Retinal pigment epithelial cell (primary cell): ENCODE measurements at places on chromosomes 1 and 21.

GRCh38 chr1:27481994-27482620 is 7.9 kb downstream of the WASF2 start:
- DNase-seq: no peak

DNA sequence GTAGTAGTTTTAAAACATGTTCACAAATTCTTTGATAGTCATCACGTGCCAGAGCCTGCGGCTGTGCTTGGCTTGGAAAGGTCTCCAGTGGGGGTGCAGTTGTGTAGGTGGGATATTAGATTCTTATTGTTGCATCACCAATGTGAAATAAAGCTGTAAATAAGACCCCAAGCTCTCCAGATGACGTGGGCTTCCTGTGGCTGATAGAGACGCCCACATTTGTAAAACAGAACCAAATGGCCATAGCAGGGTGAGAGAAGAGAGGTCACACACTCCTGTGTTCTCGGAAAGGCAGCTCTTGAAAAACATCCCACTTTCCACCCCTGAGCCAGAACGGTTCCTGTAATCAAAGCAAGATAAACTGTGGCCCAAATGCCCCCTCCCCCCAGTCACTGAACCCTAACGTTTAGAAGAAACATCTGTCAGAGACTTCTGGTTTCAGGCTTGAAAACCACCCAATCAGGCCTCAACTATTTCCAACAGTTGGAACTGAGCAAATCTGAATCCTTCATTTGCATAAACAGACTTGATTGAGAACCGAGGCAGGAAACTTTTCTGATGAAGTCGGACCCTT is 6.6 kb upstream of the NTPCR start:
- DNase-seq: no peak

GRCh38 chr1:45043094-45043493 is 31.0 kb downstream of the UROD start:
- no peak for DNase-seq

DNA sequence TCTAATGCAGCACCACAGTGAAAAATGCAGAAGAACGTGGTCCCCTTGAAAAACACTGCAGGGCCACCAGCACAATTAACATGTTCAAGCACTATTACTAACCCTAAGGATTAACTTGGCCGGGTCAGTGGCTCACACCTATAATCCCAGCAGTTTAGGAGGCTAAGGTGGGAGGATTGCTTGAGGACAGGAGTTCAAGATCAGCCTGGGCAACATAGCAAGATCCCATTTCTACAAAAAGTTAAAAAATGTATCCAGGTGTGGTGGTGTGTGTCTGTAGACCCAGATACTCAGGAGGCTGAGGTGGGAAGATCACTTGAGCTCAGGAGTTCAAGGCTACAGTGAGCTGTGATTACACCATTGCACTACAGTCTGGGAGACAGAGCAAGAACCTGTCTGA is 2.9 kb downstream of the ARNT start:
- DNase-seq: no peak

GRCh38 chr1:151539321-151540020 is 638 bp upstream of the TUFT1 start:
- peak; percentile 99 for DNase-seq

DNA sequence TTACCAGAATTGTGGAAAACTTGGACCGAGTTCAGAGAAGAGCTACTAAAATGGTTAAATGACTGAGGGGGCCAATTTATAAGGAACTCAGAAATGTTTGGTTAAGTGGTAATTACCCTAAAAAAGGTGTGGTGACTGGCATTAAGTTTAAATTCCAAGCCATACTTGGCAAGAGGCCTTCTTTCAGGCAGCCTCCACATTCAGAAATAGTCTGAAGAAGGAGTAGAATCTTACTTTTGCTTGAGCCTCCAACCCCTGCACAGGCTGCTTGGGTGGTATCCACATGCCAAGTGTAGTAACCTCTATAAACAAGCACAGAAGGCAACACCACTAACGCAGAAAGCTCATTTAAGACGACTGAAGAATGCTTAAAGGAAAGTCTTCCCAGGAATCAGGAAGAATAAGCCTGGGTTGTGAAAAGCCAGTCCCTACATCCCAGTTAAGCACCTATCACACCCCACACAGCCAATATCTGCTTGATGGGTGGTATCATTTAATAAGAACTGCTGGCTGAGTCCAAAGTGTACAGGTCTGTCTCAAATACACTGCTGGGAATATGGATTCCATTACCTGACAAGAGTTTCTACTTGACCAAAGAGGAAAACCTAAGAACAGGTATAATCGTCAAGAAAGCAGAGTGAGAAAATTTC is 13.7 kb upstream of the GORAB start:
- no peak for DNase-seq

DNA sequence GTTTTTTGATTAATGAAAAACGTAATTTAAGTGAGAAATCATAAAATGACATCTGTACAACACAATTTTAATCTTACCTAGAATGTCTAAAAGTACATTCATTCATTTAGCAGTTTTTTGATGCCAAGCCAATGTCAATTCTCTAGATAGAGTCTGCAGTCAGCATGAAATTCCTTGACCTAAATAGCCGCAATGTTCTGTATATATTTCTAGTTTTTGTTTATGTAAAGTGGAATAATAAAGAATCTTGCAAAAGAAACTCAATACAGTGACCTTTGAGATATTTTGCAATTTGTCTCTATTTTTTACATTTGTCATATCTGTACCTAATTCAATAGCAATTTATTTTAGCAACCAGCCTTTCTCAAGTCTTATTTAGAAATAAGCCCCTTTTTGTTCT is 176.0 kb downstream of the ATP6V1G3 start:
- no peak for DNase-seq

DNA sequence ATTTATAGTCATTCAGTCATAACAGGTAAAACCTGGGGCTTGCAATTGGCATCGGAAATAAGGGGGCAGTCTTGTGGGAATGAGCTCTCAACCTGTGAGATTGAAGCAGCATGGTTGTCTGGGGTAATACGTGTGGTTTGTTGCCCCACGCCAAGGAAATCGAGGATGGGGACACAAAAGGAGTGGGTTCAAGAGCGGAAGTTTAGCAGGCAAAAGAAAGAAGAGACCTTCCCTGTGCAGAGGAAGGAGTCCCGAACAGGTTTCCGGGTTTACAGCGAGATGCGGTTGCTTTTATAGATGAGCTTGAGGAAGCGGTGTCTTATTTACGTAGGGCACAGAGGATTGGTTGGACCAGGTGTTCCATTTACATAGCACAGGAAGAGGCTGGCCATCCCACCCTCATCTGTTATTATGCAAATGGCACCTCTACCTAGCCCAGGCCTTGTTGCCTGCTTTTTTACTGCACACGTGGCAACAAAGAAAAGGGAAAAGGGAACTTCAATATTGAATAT is 37.3 kb downstream of the IFNAR1 start:
- DNase-seq: no peak

GRCh38 chr1:74502432-74502831 is 10.0 kb downstream of the LRRC53 start:
- DNase-seq: no peak

GRCh38 chr1:154791292-154792166 is 78.6 kb downstream of the KCNN3 start:
- DNase-seq: no peak
